CD4-positive, alpha-beta memory T cell (primary cell): ENCODE measurements at places on chromosomes 3 and 15.
A peak's percentile ranks its signal among the peaks of the same experiment; 100 is the strongest.

- DNase-seq = no peak
Observed at GRCh38 chr3:50617096-50617791, at the start of gene MAPKAPK3. Gene MAPKAPK3 (plus strand): TSS chr3:50617151. CDS start chr3:50617566, 415 bp downstream.

DNA sequence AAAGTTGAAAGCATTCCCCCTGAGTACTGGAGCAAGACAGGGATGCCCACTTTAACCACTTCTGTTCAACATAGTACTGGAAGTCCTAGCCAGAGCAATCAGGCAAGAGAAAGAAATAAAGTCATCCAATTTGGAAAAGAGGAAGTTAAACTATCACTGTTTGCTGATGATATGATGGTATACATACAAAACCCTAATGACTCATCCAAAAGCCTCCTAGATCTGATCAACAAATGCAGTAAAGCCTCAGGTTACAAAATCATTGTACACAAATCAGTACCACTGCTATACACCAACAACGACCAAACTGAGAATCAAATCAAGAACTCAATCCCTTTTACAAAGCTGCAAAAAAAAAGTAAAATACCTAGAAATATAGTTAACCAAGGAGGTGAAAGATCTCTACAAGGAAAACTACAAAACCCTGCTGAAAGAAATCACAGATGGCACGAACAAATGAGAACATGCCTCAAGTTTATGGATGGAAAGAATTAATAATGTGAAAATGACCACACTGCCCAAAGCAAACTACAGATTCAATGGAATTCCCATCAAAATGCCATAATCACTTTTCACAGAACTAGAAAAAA is 40.3 kb downstream of the RPL39L start:
- DNase-seq = no peak

- no peak for DNase-seq
Observed at GRCh38 chr3:184230603-184231528, 1.5 kb downstream of the VWA5B2 start.

DNA sequence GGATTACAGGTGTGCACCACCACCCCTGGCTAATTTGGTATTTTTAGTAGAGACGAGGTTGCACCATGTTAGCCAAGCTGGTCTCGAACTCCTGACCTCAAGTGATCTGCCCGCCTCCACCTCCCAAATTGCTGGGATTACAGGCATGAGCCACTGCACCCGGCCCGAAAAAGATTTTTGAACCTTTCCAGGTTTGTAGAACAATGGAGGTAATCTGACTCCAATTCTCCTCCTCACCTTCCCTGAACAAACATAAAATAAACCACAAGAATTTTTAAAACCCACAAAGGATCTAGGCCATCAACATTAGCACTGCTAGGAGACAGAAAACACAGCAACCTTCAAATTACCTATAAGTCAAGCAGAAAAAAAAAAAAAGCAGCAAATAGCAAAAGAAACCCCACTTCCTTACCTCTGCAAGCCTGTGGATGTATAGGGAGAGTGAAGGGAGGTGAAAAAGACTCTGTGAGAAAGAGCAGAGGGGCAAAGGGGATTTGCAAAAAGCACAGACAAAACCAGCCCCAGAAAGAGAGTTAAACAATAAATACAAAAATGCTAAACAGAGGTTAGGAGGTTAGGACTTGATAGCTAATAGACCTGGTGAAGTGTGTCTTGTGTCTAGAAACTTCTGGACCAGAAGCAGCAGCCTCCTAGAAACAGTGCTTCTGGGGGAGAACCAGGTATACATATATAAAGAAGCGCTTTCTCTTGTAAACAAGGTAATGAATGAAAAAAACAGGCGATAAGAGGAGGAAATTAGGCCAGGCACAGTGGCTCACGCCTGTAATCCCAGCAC is 32.1 kb downstream of the TFDP2 start:
- no peak for DNase-seq

DNA sequence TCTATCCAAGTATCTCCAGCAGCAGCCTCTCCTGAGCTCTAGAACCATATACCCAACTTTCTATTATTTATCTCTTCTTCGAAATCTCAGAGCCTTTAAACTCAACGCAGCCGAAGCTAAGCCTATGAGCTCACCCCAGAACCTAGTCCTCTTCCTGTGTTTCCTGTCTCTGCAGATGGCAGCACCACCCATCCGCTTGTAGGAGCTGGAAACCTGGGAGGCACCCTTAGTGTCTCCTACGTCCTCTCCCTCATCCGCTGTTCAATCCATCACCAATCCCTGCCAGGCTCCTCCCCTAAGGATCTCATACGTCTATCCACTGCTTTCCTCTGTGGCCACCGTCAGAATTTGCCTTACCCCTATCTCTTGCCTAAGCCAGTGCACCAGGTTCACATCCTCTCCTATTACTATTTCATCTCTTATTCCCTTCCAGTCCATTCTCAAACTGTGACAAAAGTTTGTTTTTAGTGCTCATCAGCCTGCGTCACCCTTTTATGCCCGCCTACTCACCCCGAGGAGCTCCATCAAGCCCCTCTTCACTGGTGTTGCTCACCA is 9.6 kb downstream of the VGLL4 start:
- no peak for DNase-seq

DNA sequence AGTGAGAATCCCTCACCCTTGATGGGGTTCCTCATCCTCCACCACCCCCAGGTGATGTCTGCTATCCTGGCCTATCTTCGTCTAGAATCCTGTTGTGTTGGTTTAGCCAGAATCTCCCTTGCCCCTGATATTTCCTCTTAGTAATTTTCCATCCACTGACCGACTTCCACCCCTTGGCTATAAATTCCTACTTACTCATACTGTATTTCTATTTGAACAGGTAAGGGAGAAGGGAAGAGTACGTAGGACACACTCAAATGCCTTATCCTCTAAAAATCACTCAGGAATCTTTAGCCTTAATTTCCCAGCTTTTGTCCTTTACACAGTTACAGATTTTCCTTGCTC is 678 bp upstream of the TFG start:
- peak; percentile 0 for DNase-seq

- DNase-seq = no peak
Observed at GRCh38 chr3:53226841-53227407, 28.9 kb downstream of the TKT start.

GRCh38 chr3:13095408-13095937 is 22.2 kb upstream of the IQSEC1 start:
- DNase-seq = no peak

GRCh38 chr15:82804575-82804949 is 1.3 kb downstream of the FSD2 start:
- DNase-seq = no peak

- no peak for DNase-seq
Observed at GRCh38 chr15:100879464-100880138, at the start of gene ALDH1A3. Gene ALDH1A3 (plus strand): TSS chr15:100879831. CDS start chr15:100879908, 77 bp downstream.

GRCh38 chr3:195063581-195064193 is 207.3 kb downstream of the XXYLT1 start:
- DNase-seq = no peak
